ENCODE measurements at places on chromosomes 5 and 9.

- no peak for DNase-seq
These were observed 5.0 kb downstream of the RELL2 start for GRCh38 chr5:141641634-141642267.

GRCh38 chr9:107759009-107759822 is 269.6 kb upstream of the KLF4 start:
- DNase-seq = no peak

DNA sequence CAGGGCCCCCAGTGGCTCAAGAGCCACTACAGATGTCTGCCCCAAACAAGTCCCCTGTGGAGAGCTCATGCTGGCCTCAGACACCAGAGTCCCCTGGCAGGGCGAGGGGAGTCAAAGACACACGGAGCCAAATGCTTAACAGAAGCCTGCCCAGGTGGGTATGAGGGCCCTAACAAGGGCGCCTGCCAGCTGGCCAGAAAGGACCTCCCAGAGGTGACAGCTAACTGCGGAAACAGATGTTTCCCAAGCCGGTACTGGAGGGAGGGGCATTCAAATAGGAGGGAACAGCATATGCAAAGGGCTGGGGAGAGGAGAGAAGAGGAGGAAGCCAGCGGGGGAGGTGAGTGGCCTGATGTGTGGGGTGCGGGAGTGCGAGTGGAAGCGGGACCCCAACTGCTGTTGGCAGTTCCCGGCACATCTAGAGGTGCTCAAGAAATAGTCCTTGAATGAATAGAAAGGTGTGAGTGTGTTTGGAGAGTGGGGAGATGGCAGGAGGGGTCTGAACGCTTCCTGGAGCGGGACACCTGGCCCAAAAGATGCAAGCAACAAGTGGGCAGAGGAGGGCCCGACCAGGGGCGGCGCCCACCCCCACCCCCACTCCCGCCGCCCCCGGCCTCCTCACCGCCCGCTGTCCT is 824 bp downstream of the MXD3 start:
- no peak for DNase-seq

- no peak for DNase-seq
These were observed 22.1 kb downstream of the PAEP start for GRCh38 chr9:135583688-135584011.

GRCh38 chr9:22625540-22625939 is 178.9 kb downstream of the DMRTA1 start:
- no peak for DNase-seq
